ENCODE measurements at places on chromosomes 12 and 14. TPM values are rescaled to one million over a fixed set of nuclear protein-coding genes. Genes with fewer than 3 reads are reported as not detected.

Gene B4GALNT1
- polyA plus RNA-seq: 0.78 TPM

Gene PLCZ1
- polyA plus RNA-seq: 1.2 TPM

Gene KLHDC1
- polyA plus RNA-seq: 4.9 TPM

Gene GSC
- polyA plus RNA-seq: not detected

Gene AMN
- 32.7 TPM for polyA plus RNA-seq

Gene CYP27B1
- polyA plus RNA-seq: 0.78 TPM

Gene COQ10A
- polyA plus RNA-seq: 13.3 TPM

- no peak for DNase-seq
Observed at GRCh38 chr12:55974308-55974730, 441 bp downstream of the RAB5B start.

GRCh38 chr12:26434299-26435068 lies 239.1 kb downstream of the SSPN start:
- no peak for DNase-seq

- DNase-seq: no peak
Observed at GRCh38 chr14:97976861-97977260, 1179.7 kb downstream of the VRK1 start.

DNA sequence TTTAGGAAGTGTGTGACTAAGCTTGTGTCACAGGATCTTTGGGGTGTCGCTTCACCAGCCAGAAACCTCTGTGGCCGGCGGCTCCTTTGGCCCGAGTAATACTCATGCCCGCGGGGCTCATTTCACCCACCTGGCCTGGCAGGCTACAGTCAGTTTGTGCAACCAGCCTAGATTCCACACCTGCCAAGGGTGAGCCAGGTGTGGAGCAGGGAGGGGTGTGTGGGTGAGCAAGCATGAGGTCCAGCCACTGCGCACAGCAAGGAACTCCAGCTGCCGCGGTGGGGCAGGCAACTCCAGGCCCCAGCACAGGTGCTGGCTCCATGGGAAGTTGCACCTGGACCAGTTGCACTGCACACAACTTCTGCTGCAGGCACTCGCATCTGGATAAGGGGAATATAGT lies 462.3 kb upstream of the LRFN5 start:
- no peak for DNase-seq

DNA sequence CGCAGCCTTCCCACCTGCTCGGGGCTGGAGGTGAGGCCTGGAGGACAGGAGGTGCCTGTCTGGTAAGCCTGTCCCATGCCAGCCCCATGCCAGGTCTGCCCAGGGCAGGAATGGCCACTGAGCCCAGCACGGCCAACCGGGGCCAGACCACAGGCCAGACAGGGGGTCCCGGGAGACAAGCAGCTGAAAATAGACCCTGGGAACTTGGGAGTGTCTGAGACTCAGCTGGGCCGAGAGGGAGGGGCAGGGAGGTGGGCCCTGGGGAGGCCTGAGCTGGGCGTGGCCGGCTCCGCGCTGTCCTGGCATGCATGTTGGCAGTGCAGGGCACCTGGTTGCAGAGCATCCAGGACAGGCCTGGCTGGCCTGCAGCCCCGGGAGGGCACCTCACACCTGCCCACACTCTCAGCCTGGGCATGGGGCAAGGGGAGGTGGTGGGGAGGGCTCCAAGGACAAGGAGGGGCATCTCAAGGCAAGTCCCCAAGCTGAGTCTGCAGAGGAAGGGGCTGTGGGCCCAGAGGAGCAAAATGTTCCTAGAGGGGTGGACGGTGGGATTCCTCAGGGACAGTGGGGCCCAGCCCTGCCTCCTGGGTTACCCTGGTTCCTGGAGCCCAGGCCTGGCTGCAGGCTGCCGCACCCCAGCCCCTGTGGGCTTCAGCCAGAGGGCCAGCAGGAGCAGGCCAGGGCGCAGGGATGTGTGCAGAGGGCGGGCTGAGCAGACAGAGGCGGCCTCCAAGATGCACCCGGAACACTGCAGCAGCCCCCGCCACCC lies 3.2 kb upstream of the CRIP1 start:
- DNase-seq: no peak

- no peak for DNase-seq
Observed at GRCh38 chr12:28993720-28994119, 155.4 kb upstream of the FAR2 start.

DNA sequence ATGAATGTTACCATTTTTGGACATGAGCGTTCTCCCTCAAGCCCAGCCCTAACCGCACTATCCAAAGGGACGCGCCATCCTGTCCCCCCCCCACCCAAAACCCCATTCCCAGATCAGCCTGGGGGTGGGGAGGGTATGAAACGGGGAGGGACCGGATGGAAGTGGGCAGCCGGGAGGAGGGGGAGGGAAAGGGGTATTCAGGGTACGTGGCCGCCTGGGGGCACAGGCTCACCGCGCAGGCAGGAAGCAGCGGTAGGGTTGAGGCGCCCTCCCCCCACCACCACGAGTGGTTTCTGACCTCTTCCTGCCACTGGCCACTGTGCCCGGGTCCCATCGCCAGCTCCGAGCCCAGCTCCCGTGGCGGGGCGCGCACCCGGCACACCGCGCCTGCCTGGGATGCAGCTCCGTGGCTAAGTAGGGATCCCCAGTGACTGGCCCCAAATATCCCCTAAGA lies 1.4 kb downstream of the ACTN1 start:
- DNase-seq: no peak

- DNase-seq: no peak
Observed at GRCh38 chr12:28033538-28033915, 61.0 kb upstream of the PTHLH start.

All from left renal cortex interstitium (tissue), 4 donors.